ENCODE measurements at places on chromosomes 2 and 18.

GRCh38 chr2:189585226-189585756 is 4.7 kb upstream of the SLC40A1 start:
- DNase-seq: no peak

GRCh38 chr18:61530681-61531080 is 197.5 kb downstream of the CDH20 start:
- no peak for DNase-seq

DNA sequence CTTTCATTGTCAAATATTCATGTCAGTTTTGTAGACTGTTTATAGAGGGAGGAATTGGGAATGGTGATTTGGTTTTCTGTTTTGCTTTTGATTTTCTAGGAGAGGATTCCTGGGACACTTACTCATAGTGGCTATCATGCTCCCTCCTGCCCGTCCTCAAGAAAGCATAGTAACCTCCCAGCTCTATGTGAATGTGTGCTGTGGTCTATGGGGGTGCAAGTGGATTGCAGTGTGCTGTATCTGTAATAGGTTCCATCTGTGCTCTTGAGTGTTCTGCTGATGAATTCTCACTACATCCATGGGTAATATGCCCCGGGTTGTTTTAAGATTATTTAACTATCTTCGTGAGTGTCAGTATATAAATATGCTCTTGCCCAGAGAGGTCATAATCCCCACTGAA is 811.3 kb downstream of the CNTNAP5 start:
- peak; percentile 83 for DNase-seq

DNA sequence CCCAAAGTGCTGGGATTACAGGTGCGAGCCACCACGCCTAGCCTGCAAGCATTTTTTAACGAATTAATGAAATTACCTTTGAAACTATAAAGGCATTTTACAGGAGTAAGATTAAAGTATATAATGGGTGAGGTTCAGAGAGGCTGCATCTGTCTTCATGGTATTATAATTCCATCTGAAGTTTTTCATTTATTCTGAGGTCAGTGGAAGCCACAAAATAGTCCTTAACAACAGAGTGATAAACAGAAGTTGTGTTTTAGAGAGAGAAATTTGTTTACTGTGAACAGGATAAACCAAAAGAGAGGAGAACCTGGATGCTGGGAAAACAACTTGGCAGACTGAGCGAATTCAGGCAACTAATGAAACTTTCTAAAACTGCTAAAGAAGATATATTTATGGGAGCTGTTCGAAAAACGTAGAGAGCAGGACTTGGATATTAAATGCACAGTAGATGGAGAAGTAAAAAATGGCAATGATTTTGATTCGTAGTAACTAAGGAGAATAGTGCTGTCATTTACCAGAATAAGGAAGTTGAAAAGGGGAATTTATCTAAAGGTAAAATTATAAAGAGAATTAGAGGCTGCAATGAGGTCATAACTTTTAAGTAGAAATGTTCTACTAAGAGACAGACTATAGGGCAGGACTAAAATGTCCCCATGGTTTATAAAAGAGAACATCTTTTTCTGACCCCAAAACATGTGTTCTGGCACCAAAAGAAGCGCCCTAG is 37.9 kb upstream of the ITGA4 start:
- DNase-seq: no peak

- no peak for DNase-seq
These were observed 101.3 kb upstream of the ID2 start for GRCh38 chr2:8580316-8581233.
